Activated CD8-positive, alpha-beta T cell treated with anti-CD3 and anti-CD28 coated beads for 36 hours (primary cell): ENCODE measurements at places on chromosomes 1 and 21. TPM values are rescaled to one million over a fixed set of nuclear protein-coding genes. Genes with fewer than 3 reads are reported as not detected.

The SPRR2A gene
- not detected for total RNA-seq

GRCh38 chr1:26353210-26353859 is 595 bp downstream of the CRYBG2 start:
- DNase-seq = no peak

- no peak for DNase-seq
Measured at GRCh38 chr21:38048167-38048566, 131.9 kb upstream of the KCNJ6 start.

The ANGPTL1 gene
- total RNA-seq = not detected

The DNAI4 gene
- total RNA-seq = 1.0 TPM

The CHAF1B gene
- total RNA-seq = 30.9 TPM

- no peak for DNase-seq
Measured at GRCh38 chr1:12413664-12414410, 184.0 kb downstream of the VPS13D start.

GRCh38 chr21:31725202-31725839 is 6.6 kb downstream of the SCAF4 start:
- DNase-seq = peak; percentile 39

The MSTO1 gene
- 52.3 TPM for total RNA-seq

DNA sequence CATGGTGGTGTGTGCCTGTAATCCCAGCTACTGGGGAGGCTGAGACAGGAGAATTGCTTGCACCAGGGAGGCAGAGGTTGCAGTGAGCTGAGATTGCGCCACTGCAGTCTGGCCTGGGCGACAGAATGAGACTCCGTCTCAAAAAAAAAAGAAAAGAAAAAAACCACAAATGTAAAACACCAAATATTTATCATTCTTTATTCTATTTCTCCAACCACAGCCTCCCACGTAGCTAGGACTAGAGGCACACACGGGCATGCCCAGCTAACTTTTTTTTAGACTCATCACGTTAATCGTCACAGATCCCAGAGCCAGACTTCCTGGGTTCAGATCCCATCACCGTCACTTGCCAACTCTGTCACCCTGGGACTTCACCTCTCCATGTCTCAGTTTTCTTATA is 13.5 kb downstream of the DNAJC16 start:
- DNase-seq = no peak

The CASQ1 gene
- not detected for total RNA-seq

The SLC5A9 gene
- not detected for total RNA-seq

DNA sequence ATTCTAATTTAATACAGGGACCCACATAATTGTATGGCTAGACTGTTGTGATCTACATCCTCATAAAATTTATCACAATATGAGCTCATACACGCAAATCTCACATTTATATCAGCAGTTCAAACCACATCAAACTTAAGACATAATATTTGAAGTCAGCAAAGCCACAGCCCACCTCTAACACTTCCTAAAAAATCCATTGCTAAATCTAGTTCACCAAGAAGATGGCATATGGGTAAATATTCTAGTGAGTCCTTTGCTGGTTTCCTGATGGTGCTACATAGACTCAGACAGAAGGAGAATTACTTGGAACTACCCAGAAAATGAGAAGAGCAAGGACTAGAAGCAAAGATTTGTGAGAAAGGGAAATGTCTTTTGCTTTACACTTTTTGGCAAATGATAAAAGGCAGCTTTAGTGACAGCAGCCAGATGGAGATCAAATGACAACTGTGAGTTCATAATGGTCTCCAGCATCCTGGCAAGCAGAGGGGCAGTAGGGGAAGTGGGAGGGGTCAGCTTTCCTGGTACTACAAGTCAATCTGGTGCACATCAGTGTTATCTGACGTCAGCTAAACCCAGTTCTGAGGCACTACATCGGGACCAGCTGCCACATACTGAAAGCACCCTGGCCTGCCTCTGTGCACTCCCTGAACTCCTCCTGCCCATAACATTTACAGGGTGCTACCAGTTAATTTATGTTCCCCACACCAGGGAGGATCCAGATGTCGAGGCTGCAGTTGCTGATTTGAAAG is 10.6 kb upstream of the GADD45A start:
- DNase-seq = peak; percentile 80

GRCh38 chr1:24125456-24125855 is 13.5 kb upstream of the MYOM3 start:
- DNase-seq = no peak

The CFAP107 gene
- total RNA-seq = not detected

The SLC6A17 gene
- 0.05 TPM for total RNA-seq

GRCh38 chr1:52697795-52698674 is at the start of gene COA7:
TSS of gene COA7 (minus strand) at chr1:52698347. CDS start at chr1:52698326, 21 bp downstream.
- peak; percentile 70 for DNase-seq

DNA sequence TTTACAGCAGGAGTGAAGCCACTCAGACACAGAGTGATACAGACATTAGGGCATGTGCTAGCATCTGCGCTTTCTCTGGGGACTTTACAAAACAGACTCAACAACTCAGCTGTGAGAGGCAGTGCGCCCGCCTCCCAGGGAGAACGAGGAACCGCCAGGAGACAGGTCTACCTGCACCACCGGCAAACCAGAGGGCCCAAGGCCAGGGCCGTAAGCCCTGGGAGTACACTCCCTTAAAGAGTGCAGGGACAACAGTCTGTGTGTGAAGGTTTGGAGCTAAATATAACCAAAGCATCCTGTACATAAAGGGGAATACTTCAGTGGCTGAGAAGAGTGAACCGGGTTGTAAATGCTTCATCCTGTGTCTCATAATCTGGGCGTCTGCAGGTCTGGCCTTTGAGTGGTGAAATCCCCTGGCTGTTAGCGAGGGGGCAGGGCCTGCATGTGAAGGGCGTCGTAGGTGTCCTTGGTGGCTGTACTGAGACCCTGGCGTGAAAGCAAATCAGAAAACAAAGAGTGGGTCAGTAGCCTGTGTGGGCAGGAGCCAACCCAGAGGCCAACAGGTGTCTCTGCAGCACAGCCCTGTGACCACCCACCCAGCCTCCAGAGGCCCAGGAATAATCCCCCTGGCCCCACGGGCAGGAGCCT is 86.9 kb downstream of the CD247 start:
- no peak for DNase-seq

The KRTAP19-4 gene
- not detected for total RNA-seq

The PCSK9 gene
- not detected for total RNA-seq

DNA sequence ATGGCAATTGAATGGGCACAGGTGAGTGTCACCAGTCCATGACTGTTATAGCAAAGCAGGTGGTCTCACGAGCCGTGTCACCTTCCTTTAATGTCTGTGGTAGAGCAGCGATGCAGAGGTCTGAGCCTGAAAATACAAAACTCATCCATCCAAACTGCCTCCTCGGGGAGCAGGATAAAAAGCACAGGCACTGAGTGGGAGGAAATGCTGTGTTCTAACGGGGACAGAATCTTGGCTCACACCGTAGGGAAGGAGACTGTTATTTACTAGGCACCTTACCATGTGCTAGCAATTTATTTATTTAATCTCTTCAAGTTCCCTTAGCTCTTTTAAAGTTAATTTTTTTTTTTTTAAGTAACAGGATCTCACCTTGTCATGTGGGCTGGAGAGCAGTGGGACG is 1.2 kb downstream of the ASCL5 start:
- DNase-seq = no peak

DNA sequence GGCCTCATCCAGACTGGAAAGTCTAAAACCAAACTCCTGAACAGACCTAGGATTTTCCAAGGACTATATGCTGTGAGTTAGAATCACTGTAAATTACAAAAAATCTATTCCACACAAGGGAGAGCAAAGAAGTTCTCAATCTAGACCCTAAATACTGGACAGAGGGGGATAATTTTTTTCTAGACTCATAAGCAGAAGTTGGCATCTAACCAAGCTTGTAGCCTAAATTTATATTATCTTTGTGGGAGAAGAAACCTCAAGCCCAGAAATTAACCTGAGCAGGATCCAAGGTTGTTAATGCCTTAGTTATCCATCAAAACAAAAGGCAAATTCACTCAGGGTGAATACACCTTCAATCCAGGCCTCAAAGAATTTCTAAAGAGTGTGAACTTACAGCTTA is 290.2 kb downstream of the SMYD3 start:
- no peak for DNase-seq

DNA sequence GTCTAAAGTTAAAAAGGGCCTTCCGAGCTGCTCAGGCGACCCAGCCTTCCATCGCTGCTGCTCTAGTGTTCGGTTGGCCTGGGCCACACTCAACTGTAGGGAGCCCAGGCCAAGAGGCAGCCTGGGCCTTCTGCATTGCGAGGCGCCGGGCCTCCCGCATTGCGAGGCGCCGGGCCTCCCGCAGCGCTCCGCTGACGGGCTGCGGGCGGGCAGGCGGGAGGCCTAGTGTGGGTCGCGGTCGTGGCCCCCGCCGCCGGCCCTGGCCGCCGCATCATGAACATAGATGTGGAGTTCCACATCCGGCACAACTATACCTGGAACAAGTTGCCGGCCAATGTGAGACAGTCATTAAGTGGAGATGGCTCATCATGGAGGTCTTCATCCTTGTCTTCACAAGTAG is 48.3 kb downstream of the PPIAL4G start:
- no peak for DNase-seq

DNA sequence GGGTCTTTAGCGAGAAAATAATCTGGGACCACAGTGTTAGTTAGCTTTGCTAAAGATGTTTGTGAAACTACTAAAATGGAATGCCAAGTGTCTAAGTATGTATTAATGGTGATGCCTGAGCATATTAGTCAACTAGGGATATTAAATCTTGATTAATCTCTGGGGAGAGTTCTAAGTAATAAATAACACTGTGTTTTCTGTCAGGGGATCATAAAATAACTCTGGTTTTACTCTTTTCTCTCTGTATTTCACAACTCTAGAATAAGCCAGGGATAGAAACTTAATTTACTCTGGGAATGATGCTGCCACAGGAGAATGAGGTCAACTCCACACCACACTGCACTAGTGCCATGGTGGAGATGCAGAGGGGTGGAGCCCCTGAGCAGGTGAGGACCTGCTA is 399.2 kb downstream of the PTBP2 start:
- DNase-seq = no peak

DNA sequence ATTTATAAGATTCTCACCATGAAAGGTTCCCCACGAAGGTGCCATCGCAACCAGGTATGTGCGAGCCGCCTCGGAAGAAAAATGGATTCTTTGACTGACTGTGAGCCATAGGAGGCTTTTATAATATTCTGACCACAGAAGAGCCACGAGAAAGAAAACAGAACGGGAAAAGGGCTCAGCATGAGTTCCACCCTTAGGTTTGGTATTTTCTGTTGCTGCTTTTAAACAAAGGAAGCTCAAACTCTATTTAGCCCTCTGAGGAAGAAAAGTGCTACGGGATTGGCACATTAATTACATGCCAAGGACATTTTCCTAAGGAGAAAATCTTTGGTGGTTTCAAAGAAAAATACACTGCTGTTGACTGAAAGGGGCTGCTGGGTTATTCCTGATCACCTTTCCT is 39.3 kb downstream of the MIS18A start:
- no peak for DNase-seq

- no peak for DNase-seq
Measured at GRCh38 chr1:235945775-235946570, 79.3 kb upstream of the LYST start.

- DNase-seq = no peak
Measured at GRCh38 chr1:157646144-157646543, 48.3 kb upstream of the FCRL4 start.

The ETV3L gene
- not detected for total RNA-seq

GRCh38 chr1:26373789-26374188 is 1.2 kb upstream of the ZNF683 start:
- no peak for DNase-seq

The ZNF326 gene
- 21.1 TPM for total RNA-seq
